ENCODE measurements at places on chromosomes 7 and 10.

GRCh38 chr10:73983096-73984047 is 14.5 kb upstream of the VCL start:
- DNase-seq = no peak

- peak; percentile 79 for DNase-seq
These were observed 1.3 kb downstream of the SEMA3D start for GRCh38 chr7:85185424-85186082.

GRCh38 chr7:22561895-22562593 is 62.1 kb upstream of the STEAP1B start:
- no peak for DNase-seq

- DNase-seq = no peak
These were observed 64.3 kb downstream of the RGS10 start for GRCh38 chr10:119478111-119478802.

DNA sequence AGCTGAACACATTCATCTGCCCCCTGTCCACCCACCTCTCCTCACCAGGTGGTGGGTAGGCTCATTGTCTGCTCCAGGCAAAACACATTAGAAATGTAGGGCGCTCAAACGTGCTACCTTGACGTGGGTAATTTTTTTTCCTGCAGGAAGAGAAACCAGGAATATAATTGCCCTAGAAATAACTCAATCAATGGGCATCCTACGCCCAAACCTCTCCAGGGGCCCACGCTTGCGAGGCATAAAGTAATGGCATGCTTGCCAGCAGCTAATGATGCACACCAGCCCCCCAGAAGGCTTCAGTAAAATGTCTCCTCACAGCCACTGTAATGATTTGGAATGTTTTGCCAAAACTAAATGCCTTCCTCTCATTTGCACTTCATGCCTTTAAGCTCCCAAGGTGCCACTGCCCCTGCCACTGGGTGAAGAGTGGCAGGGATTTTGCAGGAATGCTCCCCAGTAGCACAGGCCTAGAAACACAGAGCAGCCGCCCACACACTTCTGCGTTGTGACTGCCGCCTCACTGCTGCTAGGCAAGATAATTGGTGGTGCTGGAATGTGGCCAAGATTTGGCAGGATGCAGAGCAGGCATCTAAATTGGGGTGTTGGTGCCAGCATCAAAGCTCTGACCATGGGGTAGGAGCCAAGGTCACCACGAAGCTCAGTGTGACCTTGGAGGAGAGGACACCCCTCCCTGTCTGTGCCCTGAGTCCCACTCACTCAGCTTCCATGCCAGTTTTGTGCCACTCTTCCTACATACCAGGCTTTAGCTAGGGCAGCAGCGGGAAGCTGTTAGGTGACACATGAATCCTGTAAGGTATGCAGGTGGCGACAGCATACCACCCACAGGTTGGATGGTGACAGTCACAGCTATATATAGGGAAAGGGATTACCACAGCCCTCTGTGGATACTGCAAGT is 48.7 kb upstream of the PPP1R3C start:
- DNase-seq = peak; percentile 17

- DNase-seq = no peak
These were observed 120.3 kb upstream of the TMEM106B start for GRCh38 chr7:12090757-12091221.

Measured in fibroblast of skin of right quadriceps (primary cell).